Activated CD8-positive, alpha-beta memory T cell treated with anti-CD3 and anti-CD28 coated beads, Interleukin-2, amount 10 ng/mL, durations not matched to agents 7 days and 5 days (primary cell): ENCODE measurements at places on chromosomes 12 and 14.

DNA sequence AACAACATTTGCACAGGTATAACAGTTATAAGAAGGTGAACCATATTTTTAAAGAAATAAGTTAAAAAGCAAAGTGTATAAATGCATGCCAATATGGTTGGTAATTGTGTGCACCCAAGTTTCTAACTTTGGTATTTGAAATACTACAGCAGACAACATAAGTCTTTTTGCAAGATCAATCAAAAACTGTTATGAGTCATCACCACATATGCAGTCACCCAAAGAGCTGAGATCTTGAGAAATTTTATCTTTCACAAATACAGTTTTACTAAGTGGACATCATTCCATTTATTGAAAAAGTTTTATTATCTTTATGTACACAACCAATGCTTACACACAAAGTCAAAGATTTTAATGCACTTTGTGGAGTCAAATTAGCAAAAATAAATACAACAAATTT lies 7.0 kb upstream of the ACSS3 start:
- no peak for DNase-seq

DNA sequence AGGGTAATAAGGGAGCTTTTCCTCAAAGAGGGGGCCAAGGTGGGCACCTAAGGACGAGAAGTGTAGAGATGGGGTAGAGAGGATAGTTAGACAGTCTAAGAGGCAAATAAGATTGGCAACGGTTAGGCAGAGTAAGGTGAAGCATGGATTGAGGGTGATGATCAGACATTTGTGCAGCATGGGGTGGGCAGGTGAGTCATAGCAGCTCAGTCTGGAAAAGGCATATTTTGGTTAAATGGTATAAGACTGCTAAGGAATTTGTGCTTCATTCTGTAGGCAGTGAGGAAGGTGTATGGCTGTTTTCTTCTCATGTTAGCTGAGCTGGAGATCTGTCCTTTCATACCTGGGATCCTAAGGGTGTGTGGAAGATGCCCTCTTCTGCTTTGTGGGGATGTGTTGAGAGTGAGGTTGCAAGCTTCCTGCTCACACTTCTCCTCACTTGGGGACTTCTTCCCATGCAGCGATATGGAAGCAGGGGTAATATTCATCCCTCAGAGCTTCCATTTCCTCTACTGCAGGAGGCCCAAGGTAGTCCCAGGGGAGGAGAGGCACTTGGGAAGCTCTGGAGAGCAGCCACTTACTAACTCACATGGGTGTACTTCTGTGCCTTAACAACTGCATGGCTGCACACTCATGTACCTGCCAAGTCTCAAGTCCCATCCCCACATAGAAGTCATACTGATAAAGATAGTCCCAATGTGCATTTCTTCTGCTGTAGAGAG lies 28.9 kb downstream of the GSG1 start:
- DNase-seq, result no peak

GRCh38 chr12:115873451-115874082 lies 403.9 kb downstream of the MED13L start:
- DNase-seq, result no peak

DNA sequence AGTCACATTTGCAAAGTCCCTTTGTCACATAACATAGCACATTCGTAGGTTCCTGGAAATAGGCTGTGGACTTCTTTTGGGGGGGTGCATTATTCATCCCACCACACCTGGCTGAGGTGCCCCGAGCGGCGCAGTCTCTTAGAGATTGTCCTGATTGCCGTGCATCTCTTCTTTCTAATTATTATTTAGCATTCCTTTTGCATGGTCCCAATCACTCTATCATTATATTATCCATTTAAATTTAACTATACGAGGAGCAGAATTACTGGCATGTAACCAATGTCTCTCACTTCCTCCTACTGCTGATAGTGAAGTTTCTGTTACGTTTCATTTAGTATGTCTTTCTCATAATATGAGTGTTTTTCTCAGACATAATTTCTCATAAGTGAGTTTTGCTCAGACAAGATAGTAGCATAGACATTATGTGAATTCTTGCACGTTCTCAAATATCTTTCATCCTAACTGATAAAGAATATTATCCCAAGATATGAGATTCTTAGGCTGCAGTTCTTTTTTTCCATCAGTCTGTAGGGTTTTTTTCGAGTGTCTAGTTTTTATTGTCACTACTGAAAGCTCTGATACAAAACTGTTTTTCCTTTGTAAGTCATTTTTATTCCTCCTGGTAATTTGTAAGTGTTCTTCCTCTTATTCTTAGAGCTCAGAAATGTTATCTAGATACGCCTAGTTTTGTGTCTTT lies 444.3 kb downstream of the NELL2 start:
- DNase-seq, result no peak

- no peak for DNase-seq
Observed at GRCh38 chr12:88958946-88959345, 378.7 kb upstream of the KITLG start.
